ENCODE measurements at places on chromosomes 7 and 10.

DNA sequence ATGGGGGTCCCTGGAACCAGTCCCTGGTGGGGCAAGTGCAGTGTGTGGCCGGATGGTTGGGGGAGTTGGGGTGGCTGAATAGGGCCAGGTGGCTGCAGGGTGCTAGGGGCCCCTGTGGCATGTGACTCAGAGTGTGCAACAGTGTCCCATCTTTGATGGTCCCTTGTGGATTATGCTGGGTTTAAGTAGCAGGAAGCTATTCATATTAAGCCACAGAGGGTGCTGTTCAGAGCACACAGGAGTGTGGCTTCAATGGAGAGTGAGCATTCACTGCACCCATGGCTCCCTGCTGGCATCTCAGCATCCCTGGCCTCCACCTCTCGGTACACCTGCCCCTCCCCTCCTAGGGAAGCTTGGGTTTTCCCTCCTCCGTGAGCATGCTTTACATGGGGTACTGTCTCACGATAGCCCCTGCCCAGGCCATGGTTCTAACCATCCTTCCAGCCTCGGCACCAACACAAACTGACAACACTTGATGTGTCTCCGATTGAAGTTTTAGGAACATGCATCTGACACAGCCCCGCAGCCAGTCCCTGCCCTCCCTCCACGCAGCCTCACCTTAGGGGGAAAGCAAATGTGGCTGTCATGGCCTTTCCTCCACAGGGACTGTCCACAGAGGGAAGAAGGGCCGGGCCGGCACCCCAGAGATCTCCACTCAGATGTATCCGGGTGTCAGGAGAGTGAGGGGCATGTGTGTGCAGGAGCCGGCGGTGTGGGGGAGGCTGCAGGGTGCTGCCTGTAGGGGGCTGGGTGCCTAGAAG is 30.4 kb upstream of the PPIF start:
- DNase-seq = no peak

DNA sequence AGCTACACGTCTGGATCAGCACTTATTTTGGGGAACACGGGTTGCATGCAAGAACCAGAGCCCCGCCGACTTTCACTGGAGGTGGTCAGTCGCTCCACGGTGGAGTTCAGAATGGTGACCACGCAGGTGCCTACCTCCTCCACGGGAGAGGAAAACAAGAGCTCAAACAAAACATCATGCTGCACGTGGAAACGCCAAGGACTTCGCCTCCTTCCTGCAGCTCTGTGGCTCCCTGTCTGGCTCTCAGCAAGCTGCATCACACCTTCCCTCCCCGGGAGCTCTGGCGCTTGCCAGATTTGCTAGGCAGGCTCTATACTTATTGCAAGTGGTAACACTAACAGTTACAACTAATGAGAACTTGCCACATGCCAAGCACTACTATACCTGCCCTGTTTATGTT is 26.0 kb downstream of the GSDME start:
- no peak for DNase-seq

GRCh38 chr10:79084972-79085597 is 16.3 kb downstream of the ZMIZ1 start:
- no peak for DNase-seq

DNA sequence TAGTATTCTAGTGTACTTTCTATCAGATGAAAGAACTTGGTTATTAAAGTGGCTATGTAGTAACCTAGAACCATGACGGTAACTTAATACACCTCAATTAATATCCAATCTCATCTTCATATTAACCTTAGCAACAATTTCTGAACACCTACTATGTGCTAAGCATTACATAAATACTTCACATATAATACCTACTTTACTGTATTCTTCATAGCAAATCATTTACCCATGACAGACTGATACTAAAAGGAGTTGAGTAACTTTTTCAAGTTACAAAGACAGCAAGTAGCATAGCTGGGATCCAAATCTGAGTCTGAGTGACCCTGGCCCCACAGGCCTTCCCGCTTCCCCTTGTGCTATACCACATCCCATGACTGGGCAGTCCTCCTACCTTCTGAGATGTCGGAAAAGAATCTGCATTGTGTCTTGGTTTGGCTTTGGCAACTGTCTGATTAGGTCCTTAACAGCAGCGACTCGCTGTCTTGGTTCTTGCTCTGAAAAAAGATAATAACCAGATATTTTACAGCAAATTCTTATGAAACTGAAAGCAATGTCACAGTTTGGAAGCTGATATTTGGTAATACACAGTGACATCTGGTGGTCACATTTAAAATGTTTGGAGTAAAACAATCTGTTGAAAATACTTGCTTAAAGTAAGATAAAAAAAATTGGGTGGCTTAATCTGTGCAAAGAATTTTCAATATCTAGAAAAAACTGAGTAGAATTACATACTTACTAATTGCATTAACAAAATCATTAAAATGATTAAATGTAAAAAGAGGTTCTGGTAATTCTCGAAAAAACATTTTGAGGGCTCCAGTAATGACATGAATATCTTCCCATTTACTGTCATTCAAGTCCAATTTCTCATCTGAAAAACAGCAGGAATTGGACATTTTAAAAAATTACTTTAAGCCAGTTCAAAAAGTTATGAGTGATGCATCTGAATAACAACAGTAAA is 120.1 kb downstream of the ARHGAP12 start:
- DNase-seq = peak; percentile 67

DNA sequence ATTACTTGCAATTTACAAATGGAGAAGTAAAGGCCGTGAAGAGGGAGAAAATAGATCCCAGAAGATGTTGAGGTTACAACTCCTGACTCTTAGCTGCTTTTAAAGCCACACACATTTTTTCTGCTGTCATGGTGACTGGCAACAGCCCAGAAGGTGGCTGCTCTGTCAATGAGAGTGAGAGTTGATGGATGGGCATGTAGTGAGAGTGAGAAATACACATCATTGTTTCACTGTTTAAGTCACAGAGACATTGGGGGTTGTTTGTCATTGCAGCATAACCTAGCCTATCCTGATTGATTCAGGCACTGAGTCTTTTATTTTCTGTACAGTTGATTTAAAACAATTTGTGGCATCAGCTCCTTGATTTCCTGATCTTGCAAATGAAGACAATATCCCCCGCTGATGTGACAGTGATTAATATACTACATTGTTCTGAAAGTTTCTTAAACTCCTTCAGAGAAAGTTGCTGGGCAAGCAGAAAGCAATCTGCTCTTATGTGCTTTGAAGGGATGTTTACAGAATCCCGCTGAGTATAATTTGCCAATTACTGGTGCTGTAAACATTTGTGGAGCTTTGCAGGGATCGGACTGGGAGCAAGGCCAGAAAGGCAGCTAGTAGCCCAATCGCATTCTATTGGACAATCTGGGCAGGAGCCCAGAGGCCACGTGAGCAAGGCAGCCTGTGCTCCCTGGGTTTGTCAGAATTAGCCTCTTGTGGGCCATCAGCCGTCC is 229.6 kb downstream of the PRPF18 start:
- DNase-seq = no peak

DNA sequence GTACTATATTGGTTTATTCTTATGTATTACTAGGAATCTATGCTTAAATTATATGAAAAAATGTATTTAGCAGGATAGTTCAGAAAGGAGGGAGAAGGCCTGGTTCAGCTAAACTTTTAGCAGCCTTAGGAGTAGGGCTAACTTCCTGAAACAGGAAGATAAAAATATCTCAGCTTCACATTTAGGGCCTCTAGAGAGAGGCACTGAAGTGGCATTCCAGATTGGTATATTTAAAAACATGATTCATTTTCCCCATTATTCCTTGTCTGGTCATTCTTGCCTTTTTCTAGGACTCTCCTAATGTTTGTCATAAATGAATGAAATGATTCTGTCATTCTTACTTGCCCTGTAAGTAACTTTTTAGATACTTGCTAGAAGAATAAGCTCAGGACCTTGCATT is 63.0 kb upstream of the CYP26C1 start:
- DNase-seq = no peak

- DNase-seq = no peak
Observed at GRCh38 chr10:128121750-128122412, 4.3 kb downstream of the MKI67 start.

GRCh38 chr10:26637521-26638275 is 59.8 kb upstream of the PDSS1 start:
- DNase-seq = no peak

GRCh38 chr7:79317728-79318127 is 135.7 kb downstream of the MAGI2 start:
- no peak for DNase-seq

GRCh38 chr7:125193263-125193662 is 263.6 kb upstream of the POT1 start:
- no peak for DNase-seq

- no peak for DNase-seq
Observed at GRCh38 chr10:21753497-21754270, 219.7 kb downstream of the MLLT10 start.

DNA sequence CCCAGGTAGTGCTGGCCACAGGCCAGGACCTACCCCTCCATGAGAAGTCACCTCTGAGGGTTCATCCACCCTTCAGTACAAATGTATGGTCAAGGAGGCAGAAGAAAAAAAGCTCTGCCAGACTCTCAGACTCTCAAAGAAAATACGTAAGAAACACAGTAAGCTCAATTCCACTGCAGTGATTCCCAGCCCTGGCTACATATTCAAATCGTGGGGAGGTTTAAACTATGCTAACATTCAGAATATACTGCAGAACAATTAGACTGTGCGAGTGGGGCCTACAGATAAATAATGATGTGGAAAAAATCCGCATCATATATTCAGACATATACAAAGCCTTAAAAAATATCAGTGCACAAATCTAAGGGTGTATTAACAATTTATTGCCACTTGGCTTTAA is 162.6 kb downstream of the ATE1 start:
- DNase-seq = no peak

DNA sequence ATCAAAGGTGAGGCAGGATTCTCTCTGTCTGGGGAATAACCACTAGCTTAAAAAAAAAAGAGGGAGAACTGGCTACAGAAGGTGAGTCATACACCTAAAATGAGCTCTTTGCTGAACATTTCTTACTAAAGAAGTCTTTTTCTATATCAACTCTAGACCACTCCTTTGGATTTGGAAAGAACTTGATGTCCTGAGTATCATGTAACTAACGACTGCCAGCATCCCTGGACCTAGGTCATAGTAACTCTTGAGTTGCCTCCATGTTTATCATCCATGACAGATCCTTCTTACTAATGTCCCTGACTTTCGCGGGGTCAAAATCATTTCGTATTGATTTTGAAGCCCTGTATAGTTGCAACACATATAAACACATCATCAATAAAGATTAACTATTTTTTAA is 89.1 kb downstream of the CNOT4 start:
- DNase-seq = no peak

DNA sequence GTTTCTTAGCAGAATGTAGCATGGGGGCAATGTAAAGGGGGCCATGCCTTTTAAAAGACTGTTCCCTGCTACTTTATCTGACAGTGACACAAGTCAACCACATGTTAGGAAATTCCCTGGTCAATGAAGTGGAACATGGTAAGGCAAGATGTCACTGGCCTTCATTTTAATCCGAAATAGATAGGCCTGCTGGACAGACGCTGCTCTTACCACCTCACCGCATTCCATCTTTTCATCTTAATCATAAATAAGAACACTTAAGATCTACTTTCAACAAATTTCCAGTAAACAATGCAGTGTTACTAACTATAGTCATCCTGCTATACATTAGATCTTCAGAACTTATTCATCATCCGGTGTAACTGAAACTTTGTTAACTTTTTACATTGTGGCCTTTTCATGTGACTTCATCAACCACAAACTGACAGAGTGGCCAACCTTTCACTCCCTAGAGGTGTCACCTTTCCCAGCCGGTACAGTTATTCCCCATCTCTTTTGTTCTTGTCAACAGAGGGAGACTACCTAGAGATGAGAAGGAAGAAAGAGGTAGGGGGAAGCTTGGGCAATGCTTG is 15.6 kb downstream of the ASB4 start:
- no peak for DNase-seq

DNA sequence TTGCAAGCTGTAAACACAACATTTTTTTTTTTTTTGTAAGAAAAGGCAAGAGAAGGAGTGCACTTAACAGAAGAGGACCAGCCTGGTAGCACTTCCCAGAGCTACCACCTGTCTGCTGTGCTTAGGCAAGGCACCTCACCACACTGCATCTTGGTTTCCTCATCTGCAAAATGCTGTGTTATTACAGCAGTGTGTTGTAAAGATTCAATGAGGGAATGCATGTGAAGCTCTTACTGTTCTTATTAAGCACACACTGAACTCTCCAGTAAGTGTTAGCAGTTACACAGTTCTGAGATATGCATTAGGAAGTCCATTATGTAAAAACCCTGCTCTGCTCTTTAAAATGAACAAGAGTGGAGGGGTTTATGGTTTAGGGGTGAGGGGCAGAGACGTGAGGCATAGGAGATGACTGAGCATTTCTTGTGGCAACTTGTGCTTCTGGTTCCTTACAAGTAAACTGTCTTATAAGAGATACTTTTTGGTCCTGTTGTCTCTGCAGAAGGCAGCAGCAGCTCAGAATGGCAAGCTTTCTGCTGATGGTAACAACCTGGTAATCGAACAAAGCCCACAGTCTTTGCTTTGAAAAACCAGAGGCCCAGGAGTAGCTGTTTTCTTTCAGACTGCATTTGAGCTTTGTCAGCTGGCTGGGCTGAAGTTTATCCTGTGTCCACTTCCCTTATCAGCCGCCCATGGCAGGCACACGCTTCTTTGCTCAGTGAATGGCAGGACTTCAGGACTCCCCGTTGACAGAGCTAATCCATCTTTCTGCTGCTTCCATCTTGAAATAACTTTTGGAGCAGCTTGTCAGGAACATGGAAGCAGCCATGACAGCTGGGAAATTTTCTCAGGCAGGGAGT is 98.8 kb upstream of the BMPER start:
- DNase-seq = no peak

DNA sequence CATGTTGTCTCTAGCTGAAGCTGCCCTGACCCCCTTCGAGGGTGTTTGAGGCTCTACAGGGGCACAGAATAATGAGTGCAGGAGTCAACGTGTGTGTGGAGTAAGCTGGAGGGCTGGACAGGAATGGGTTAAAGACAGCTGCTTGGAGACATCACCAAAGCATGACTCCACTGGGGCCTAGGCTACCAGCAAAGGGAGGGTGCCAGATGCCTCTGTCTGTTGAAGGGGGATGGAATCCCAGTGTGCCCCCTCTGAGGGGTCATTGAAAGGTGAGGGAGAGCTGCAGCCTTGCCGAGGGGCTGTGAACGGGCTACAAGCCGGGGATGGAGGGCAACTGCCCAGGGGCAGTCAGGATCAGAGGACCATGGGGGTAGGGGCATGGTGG is 51.7 kb upstream of the PODXL start:
- no peak for DNase-seq

DNA sequence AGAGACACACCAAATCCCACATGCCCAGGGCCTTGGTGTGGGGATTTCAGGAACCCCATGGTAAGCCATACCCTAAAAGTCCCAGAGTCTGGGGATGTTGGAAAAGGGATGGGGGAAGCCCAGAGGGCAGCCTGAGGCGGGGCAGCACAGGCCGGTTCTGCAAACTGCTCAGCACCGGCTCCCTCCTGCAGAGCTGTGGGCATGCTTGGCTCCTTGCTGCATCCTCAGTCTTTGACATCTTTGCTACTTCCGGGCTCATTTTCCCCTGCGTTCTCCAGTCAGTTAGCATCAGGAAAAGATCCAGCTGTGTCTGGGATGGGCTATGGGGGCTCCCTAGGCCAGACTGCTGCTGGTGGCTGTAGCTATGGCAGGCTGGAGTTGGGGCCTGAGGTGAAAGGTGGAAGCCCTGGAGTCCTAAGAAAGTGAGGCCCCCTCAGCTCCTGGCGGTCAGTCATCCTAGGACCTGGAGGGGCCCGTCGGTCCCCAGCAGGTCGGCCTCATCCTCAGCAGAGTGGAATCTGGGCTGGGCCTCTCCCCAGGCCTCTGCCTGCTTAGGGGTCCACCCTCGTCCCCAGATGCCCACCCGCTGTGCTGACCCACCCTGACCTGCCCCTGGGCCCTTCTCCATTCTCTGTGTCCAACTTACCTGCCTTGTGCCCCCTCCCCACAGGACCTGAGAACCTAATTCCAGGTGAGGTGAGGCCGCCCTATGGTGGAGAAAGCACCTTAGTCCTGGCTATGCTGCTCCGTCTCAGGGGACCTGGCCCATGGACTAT is 9.3 kb downstream of the TBATA start:
- DNase-seq = no peak
